MCF 10A (cell line): ENCODE measurements at places on chromosomes 6 and 20. TPM values are rescaled to one million over a fixed set of nuclear protein-coding genes. Genes with fewer than 3 reads are reported as not detected.

GRCh38 chr6:34645627-34646026 is 50.9 kb downstream of the ILRUN start:
- H3K4me1 ChIP-seq = no peaks in the 10 kb centered on the region
- no peaks in the 10 kb centered on the region for H3K27me3 ChIP-seq
- H3K27ac ChIP-seq = no peak overlapping the region
- H3K36me3 ChIP-seq = peaks cover 41% of the 10 kb centered on the region
- DNase-seq = no peak

DNA sequence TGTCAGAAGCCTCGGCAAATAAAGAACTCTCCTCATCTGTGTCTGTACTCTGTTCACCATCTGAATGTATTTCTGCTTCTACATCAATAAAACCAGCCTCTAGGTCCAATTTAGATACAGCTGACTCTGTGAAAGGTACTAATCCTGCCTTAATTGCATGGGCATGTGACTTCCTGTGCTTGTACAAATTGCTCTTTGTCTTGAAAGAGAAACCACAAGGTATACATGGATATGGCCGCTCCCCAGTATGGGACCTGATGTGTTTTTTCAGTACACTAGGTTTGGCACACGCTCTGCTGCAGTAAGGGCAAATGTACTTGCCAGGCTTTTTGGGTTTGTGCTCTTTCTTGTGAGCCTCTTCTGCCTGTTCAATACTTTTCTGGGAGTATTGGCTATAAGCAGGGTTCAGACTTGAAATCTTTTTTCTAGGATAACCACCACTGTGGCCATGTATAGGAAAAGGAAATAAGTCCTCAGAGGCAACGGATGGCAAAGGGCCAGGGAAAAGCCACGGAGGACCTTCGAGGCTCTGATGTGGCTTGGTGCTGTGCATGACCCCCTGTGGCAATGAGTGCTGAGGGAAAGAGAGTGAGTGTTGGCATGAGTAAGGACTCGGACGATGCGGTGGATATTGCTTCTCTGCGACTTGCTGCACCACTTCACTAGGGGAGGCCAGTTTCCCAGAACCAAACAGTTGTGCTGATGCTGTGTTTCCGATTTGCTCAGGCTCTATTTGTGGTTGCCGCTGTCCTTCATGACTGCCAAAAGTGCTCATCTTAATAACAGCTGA is 170.9 kb downstream of the HIVEP2 start:
- H3K36me3 ChIP-seq = peaks cover 59% of the 10 kb centered on the region
- no peaks in the 10 kb centered on the region for H3K4me1 ChIP-seq
- no peaks in the 10 kb centered on the region for H3K27me3 ChIP-seq
- H3K4me3 ChIP-seq = no peak overlapping the region

Gene PAK5
- total RNA-seq = not detected in 2 replicates

DNA sequence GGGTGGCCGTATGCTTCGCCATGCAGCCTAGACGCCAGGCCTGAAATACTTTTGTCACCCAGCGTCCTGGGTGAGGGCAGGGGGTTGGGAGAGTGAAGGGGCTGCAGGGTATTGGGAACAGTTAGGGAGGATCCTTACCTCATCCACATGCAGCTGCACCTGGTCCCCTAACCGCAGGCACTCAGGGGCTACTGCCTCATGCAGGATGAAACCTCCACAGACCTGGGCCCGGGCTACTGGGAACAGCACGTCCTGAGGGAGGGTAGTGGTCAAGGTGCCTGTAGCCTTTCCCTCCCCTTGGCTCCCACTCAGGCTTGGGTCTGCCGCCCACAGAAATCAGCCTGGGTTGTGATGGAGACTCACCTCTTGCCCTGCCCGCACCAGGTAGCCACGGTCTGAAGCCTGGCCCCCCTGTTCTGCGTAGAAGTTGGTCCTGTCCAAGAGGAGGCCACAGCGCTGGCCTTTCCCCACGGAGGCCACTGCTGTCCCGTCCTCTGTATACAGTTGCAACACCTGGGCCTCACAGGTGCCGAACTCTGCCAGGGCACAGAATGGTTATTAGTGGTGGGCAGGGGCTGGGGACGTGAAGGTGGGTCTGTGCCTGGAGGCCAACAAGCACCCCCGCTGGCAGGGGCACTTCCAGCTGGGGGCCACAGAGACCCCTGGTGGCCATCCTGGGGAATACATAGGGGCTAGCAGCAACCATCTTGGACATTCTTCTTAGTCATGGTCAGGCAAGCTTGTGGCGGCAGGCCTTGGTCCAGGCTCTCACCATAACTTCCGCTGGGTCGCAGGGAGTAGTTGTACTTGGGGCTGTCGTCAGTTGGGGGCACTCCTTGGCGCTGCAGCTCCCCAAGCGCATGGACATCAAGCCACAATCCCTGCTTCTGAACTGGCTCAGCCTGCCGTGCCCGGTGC is 8.6 kb downstream of the AARS2 start:
- peak; percentile 26 for DNase-seq
- H3K4me3 ChIP-seq = no peak overlapping the region
- H3K27ac ChIP-seq = no peak overlapping the region

Gene HLA-DRB1
- total RNA-seq = not detected in 2 replicates

DNA sequence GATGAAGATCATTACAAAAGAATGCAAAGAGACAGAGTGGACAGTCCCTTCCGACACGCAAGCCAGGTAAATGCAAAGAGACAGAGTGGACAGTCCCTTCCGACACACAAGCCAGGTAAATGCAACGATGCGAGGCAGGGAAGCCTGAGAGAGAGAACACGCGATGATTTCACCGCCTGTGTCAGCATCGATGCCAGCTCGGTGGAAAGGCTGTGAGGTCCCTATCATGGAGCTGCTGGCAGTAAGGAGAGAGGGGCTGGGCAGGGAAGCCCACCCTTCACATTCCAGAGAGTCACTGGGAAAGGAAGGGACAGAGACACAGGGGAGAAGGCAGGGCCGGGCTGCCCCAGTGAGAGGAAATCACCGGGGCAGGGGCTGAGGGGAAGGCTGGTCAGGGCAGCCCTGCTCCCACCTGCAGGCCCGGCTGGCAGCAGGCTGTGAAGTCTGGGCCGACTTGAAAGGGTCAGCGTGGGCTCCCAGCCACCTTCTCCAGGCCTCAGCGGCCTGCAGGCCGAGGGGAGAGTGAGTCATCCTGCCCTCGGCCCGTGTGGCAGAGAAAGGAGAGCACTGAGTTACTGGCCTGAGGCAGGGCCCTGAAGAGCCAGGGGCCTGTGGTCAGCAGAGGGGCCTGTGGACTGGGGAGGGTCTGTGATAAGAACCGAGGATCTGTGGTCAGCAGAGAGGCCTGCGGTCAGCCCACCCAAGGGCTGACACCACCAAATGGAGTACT is 80.4 kb downstream of the DACT2 start:
- peak; percentile 14 for DNase-seq
- H3K4me1 ChIP-seq = peaks cover 5% of the 10 kb centered on the region
- H3K27ac ChIP-seq = no peak overlapping the region

- DNase-seq = peak; percentile 89
- peaks cover 24% of the 10 kb centered on the region for H3K4me1 ChIP-seq
- H3K36me3 ChIP-seq = peaks cover 51% of the 10 kb centered on the region
- no peak overlapping the region for H3K4me3 ChIP-seq
- peak overlapping the region; percentile 83 for H3K27ac ChIP-seq
Measured at GRCh38 chr20:45419188-45420091, 3.5 kb downstream of the PIGT start.

DNA sequence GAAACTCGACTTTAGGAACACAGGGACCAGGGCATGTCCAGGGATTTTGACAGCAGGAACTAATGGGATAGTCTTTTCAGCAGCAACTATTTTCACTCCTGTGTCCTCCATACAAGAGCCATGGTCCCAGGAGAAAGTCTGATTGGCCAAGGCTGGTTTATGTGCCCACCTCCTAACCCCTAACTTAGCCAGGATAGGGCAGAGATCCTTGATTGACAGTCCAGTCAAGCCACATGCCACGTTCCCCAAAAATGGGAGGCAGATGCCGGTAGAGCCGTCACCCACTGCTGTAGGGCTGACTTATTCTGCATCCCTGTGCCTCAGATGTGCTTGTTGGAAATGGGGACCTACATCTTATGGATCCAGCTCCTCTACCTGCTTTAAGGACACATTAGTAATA is 22.3 kb downstream of the SLC2A10 start:
- DNase-seq = no peak
- H3K4me1 ChIP-seq = no peaks in the 10 kb centered on the region
- H3K27ac ChIP-seq = no peak overlapping the region
- H3K36me3 ChIP-seq = no peaks in the 10 kb centered on the region
- H3K4me3 ChIP-seq = no peak overlapping the region

Gene FBXO9
- 54.4 and 63.6 TPM in 2 replicates for total RNA-seq

Gene PPT2
- 3.7 and 5.4 TPM in 2 replicates for total RNA-seq

- H3K27ac ChIP-seq = no peak overlapping the region
- H3K36me3 ChIP-seq = peaks cover 39% of the 10 kb centered on the region
- no peaks in the 10 kb centered on the region for H3K27me3 ChIP-seq
- no peak overlapping the region for H3K4me3 ChIP-seq
- no peaks in the 10 kb centered on the region for H3K4me1 ChIP-seq
Measured at GRCh38 chr20:3647473-3647872, 15.7 kb downstream of the GFRA4 start.

GRCh38 chr6:52616059-52616690 is 39.3 kb upstream of the TRAM2 start:
- H3K27ac ChIP-seq = no peak overlapping the region
- H3K36me3 ChIP-seq = no peaks in the 10 kb centered on the region
- no peak for DNase-seq
- H3K4me1 ChIP-seq = peaks cover 7% of the 10 kb centered on the region

GRCh38 chr6:78831492-78831891 is 35.9 kb upstream of the IRAK1BP1 start:
- no peak overlapping the region for H3K27ac ChIP-seq
- no peaks in the 10 kb centered on the region for H3K27me3 ChIP-seq
- no peak for DNase-seq
- H3K4me3 ChIP-seq = no peak overlapping the region
- H3K36me3 ChIP-seq = no peaks in the 10 kb centered on the region

GRCh38 chr6:72412709-72413044 is 209.2 kb upstream of the KCNQ5 start:
- peaks cover 17% of the 10 kb centered on the region for H3K27me3 ChIP-seq
- DNase-seq = no peak
- no peaks in the 10 kb centered on the region for H3K4me1 ChIP-seq
- no peak overlapping the region for H3K4me3 ChIP-seq
- no peak overlapping the region for H3K27ac ChIP-seq

DNA sequence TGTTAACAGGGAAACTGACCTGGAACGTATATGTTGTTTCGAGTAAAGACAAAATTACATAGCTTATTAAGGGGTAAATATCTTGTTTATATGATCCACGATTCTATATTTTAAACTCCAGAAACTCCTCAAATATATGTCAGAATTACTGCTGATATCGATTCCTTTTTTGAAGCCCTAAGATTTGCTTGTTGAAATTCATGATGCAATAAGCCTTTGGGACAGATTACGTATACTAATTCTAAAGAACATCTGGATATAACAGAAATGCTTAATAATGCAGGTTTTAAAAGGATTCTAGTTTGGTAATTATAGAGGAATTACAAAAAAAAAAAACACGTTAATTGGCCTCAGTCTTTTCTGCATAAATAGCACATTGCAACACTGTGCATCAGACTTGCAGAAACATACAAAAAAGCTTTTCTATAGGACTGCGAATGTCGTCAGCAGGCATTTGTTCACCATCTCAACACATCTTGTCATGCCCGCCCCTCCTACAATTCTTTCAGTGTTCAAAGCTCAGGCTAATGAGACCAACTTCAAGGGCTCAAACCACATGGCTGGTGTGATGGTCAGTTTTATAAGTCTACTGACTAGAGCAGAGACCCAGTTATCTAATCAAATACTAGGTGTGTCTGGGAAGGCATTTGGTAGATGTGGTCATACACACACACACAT is 74.9 kb downstream of the AGPAT4 start:
- H3K27ac ChIP-seq = no peak overlapping the region
- no peak for DNase-seq
- H3K27me3 ChIP-seq = no peaks in the 10 kb centered on the region
- no peaks in the 10 kb centered on the region for H3K36me3 ChIP-seq
- no peak overlapping the region for H3K4me3 ChIP-seq

GRCh38 chr6:146546443-146547043 is 2.9 kb downstream of the RAB32 start:
- no peaks in the 10 kb centered on the region for H3K27me3 ChIP-seq
- H3K4me1 ChIP-seq = peaks cover 34% of the 10 kb centered on the region
- H3K27ac ChIP-seq = peak overlapping the region; percentile 77
- DNase-seq = peak; percentile 90
- peaks cover 27% of the 10 kb centered on the region for H3K36me3 ChIP-seq
- H3K4me3 ChIP-seq = peak overlapping the region; percentile 94

- H3K4me3 ChIP-seq = peak overlapping the region; percentile 49
- H3K4me1 ChIP-seq = peaks cover 33% of the 10 kb centered on the region
- no peaks in the 10 kb centered on the region for H3K36me3 ChIP-seq
- peak overlapping the region; percentile 83 for H3K27ac ChIP-seq
- peak; percentile 72 for DNase-seq
Measured at GRCh38 chr6:12355354-12355753, 65.2 kb downstream of the EDN1 start.

- DNase-seq = peak; percentile 81
- peaks cover 18% of the 10 kb centered on the region for H3K4me1 ChIP-seq
- no peak overlapping the region for H3K27ac ChIP-seq
- no peaks in the 10 kb centered on the region for H3K27me3 ChIP-seq
- H3K36me3 ChIP-seq = no peaks in the 10 kb centered on the region
Measured at GRCh38 chr6:47098570-47098993, 56.5 kb upstream of the ADGRF1 start.

Gene EMILIN3
- not detected in 2 replicates for total RNA-seq

Gene NT5E
- total RNA-seq = 112 and 121 TPM in 2 replicates

DNA sequence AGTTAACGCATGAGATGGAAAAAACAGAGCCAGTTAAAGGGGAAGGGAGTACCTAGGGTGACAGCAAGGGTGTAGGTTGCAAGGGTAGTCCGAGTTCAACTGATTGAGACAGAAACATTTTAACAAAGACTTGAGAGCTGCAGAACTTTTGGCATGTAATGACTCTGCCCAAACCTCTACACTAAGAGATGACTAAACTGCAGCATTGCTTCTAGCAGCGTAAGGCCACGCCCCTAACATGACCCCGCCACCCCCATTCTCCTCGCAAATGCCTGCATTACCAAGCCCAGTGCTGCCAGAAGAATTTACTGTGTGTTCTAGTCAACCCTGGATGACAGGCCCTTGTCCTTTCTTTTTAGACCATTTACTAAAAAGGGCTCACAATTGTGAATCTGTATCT is 6.3 kb upstream of the HINT3 start:
- no peak overlapping the region for H3K4me3 ChIP-seq
- no peak overlapping the region for H3K27ac ChIP-seq
- peaks cover 47% of the 10 kb centered on the region for H3K4me1 ChIP-seq
- H3K36me3 ChIP-seq = no peaks in the 10 kb centered on the region
- H3K27me3 ChIP-seq = no peaks in the 10 kb centered on the region

Gene IL17F
- total RNA-seq = not detected in 2 replicates

Gene RAB44
- 0.09 TPM in 1 of 2 replicates, not detected in the other for total RNA-seq

- H3K27ac ChIP-seq = no peak overlapping the region
- H3K4me3 ChIP-seq = no peak overlapping the region
- no peaks in the 10 kb centered on the region for H3K36me3 ChIP-seq
Measured at GRCh38 chr6:151709329-151709728, 98.2 kb upstream of the ESR1 start.

GRCh38 chr6:70072540-70073179 is 206.3 kb downstream of the COL19A1 start:
- no peak overlapping the region for H3K27ac ChIP-seq
- no peaks in the 10 kb centered on the region for H3K36me3 ChIP-seq
- no peak for DNase-seq
- H3K4me3 ChIP-seq = no peak overlapping the region
- peaks cover 73% of the 10 kb centered on the region for H3K27me3 ChIP-seq
- no peaks in the 10 kb centered on the region for H3K4me1 ChIP-seq

Gene NKX2-2
- not detected in 2 replicates for total RNA-seq

GRCh38 chr6:125753218-125753936 is 3.9 kb downstream of the HEY2 start:
- H3K36me3 ChIP-seq = no peaks in the 10 kb centered on the region
- peaks cover 90% of the 10 kb centered on the region for H3K27me3 ChIP-seq
- peak; percentile 29 for DNase-seq
- H3K4me3 ChIP-seq = no peak overlapping the region
- no peak overlapping the region for H3K27ac ChIP-seq
- peaks cover 9% of the 10 kb centered on the region for H3K4me1 ChIP-seq

Gene NFKBIL1
- total RNA-seq = 25.2 and 30.3 TPM in 2 replicates

Gene PHACTR1
- total RNA-seq = not detected in 2 replicates

Gene ADTRP
- 14.8 and 25.3 TPM in 2 replicates for total RNA-seq
